Activated T-cell treated with anti-CD3 and anti-CD28 coated beads, Interleukin-2, amount 50 U/mL, for 72 hours (primary cell): ENCODE measurements at places on chromosomes 11 and 22.

DNA sequence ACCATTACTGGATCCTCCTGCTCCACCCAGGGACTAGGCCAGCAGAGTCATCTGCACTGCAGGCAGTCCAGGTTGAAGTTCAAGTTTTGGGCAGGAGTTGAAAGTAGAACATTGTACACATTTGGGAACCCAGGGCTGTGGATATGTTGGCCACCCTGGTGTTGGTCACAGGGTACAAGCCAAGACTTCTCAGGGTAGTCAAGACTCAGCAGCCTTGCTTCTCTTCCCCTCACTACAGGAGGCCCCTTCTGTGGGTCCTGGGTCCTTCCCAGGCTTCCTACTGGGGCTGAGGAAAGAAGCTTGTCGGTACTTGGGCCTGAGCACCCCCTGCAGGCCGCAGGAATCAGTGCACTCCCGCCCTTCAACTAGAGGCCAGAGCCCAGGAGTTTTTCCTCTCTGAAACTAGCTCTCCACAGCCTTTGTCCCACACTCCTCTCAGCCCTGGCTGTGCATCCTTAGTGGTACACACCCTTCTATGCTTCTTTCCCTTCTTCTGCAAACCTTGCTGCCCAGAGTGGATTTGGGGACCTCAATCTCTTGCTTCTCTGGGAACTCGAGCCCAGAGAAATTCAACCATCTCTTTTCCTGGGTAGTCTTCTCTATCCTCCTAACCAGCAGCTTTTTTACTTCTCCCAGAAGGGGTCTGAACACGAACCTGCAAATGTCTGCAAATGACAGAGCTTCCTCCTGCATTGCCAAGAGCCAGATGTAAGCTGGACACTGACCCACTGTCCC, 2.6 kb upstream of the HPX start:
- peak; percentile 58 for DNase-seq

DNA sequence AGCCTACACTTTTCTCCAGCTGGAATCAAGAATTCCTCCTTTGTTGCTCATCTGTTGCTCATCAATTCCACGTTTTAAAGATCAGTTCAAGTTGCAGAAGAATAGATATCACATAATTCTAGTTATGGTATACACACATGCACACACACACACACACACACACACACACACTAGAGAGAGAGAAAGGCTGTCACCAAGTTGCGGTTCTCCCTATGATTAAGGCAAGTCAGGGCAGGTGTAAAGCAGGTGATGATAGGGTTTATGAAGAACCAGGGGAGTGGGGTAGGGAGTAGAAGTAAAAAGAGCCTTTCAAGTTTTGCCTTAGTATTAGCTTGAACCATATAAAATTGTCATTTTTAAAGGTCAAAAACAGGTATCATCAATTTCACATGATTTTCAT, 31.7 kb upstream of the TMPRSS4 start:
- peak; percentile 37 for DNase-seq

DNA sequence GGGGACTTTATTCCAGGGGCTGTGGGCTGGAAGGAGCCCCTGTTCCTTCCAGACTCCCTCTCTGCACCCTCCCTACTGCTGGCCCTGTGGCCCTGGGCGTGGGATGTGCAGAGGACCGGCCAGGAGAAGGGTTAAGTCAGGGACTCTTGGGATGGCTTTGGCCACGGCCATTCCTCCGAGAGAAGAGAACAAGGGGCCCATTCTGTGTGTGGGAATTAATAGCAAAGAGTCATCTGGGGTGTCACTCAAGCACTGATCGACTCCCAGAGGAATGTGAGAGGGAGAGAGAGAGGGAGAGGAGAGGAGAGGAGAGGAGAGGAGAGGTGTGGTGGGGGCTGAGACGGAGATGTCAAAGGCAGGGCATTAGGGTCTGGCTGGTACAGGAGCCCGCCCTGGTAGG, 14.2 kb upstream of the SOX10 start:
- DNase-seq, result no peak

DNA sequence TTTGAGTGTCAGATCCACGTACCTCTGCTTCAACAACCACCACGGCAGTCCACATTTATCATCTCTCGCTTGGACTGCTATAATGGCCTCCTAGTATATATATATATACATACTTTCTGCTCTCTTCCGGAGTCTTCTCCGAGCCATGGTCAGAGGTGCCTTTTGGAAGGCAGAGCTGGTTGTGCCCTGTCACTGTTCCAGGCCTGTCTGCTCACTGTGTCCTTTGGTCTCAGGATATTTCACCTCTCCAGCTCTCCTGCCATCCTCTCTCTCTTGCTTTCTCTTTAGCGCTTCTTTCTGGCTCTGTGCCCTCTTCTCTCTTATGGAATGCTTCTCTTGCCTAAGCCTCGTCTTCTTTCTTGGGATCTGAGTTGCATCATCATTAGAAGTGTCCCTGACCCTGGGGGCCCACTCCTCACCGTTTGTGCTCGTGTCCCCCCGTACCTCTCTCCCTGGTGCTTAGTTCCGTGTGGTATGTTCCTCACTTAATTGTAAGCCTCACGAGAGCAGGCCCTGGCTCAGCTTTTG, 86.1 kb upstream of the RASSF10 start:
- no peak for DNase-seq

- no peak for DNase-seq
These were observed 413.9 kb downstream of the TENM4 start for GRCh38 chr11:79026803-79027445.

- no peak for DNase-seq
These were observed 34.5 kb downstream of the GLB1L2 start for GRCh38 chr11:134366254-134366653.

DNA sequence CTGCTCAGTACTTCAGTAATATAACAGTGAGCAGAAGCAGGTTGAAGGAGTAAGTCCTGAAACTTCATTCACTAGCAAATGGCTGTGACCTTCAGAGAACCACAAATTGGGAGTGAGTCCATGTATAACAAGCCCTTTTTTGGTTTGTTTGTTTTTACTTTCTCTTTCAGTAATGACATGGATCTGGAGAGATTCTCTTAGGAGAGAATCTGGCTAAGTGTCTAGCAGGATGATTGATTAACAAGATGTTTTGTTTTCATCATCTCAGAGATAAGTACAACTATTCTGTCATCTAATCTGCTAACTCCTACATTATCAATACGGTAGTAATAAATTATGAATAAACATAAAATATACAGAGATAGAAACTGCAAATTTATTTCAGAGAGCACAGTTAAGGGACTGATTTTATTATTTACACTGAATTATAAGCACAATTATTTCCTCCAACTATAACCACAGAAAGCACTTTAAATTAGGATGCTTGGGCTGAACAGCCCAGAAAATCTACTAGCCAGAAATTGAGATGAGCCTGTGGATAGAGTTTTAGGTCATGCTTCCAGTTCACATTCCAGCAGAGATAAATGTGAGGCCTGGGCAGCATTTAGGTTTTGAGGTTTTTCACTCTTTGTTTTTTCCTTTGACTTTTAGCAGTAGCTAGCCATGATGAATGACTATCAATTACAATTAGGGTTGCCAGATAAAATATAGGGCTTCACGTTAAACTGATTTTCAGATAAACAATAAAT, 429.3 kb upstream of the FAT3 start:
- DNase-seq, result no peak

- no peak for DNase-seq
These were observed 23.9 kb upstream of the PANX1 start for GRCh38 chr11:94104734-94105133.

GRCh38 chr22:37961062-37961461, 7.6 kb downstream of the POLR2F start:
- no peak for DNase-seq

- no peak for DNase-seq
These were observed 306.1 kb downstream of the C11orf87 start for GRCh38 chr11:109728056-109728455.
